ENCODE measurements at places on chromosomes 12 and 14.

GRCh38 chr12:122265886-122266229, 436 bp downstream of the VPS33A start:
- no peak for DNase-seq

DNA sequence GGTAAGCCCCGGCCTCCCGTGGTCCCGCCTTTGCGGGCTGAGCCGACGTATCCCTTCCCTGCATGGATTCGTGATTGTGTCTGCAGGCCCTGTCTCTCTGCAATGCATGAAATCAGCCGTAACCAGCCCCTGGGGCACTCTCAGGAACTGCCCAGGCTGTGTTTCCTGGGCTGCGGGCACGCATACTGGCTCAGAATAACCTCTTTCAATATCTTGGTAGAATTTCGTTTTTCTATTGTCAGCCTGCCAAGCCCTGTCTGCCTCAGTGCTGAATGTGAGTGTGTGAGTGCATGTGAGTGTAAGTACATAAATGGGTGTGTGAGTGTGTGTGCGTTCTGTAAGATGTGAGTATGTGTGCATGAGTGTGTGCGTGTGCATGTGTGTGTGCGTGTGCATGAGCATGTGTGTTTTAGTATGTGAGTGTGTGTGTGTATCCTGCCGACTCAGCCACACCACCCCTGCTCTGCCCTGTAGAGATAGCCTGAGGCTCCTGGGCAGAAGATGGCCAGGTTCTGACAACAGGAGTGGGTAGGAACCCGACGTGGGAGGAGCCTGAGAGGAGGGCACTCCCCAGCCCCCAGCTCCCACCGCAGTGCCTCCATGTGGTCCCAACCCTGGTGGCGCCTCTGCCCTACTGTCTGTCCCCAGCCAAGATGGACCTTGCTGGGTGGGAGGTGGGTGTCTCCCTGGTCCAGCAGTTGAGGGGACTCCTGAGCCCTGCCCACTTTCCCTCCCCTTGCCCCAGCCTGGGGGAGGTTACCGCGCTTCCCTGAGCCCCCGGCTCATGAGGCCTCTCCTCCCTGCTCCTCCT, 268.8 kb downstream of the ADGRD1 start:
- no peak for DNase-seq

DNA sequence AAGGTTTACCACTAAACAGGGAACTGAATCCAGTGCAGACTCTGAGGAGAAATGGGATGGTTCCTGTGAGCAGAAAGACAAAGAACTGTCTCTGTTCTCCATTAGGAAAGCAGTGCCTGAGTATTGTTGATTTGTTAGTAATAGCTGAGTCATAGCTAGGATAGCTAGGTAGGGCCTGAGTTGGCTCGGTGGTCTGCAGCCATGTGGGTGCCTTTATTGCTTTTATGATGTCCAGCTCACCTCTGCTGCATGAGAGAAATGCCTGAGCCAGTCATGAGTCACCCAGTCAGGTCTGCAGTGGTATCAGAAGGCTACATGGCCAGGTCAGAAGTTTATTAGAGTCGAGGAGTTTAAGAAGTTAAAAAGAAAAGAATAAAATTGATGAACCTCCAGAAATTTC, 24.2 kb downstream of the TRHDE start:
- peak; percentile 75 for DNase-seq

GRCh38 chr14:104895786-104896661, 28.7 kb upstream of the PLD4 start:
- DNase-seq = no peak

- no peak for DNase-seq
Observed at GRCh38 chr12:55428331-55429243, 2.5 kb downstream of the OR6C76 start.

DNA sequence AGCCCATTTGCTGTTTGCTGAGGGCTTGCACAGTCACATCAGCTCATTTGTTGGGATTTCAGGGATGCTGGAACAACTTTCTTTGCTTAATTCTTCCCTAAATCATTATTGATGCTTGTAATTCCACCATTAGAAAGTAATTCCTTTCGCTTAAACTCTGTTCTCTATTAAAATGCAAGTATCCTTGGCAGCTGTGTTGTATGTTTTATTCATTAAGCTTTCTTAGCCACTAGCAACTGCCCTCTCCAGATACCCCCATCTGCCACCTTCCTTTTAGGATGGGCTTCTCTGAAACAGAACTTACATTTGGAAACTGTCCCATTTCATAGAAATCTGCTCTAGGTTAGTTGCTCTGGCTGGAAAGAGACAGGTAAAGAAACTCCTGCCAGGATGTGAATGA, 43.7 kb downstream of the ADCK1 start:
- DNase-seq = no peak

DNA sequence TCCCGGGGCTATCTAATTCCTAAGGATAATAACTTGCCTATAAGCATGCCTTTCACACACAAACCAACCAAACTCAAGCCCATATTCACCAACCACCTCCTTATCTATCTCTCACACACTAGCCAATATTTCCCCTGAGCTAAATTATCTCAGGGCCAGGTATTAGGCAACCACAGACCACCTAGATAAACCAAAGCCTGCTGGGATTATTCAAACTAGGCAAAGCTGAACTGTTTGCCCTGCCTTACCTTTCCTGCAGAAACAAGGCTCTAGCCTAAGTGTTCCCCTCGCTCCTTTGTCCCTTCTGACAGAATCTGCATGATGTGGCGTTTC, 114.7 kb upstream of the EEA1 start:
- DNase-seq = no peak

DNA sequence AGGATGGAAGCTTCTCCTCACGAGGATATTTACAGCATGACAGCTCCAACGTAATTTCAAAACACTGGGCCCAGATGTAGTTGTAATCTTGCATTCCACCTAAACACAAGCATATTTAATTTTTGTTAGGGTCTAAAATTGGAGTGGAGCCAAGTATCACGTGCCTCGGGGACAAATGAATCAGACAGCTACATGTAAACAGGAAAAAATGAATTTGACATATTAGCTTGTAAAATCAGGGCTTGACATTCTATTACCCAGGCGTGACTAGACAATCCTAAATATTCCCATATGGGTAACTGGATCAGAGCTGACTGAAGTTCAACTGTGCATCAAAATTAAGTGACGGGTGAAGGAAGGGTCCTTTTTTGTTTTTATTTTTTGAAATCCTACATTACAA, 59.0 kb downstream of the MDM2 start:
- DNase-seq = peak; percentile 10

GRCh38 chr14:64580467-64580866, 30.7 kb downstream of the PPP1R36 start:
- DNase-seq = no peak

- DNase-seq = peak; percentile 46
Observed at GRCh38 chr12:56206452-56207166, 15.1 kb downstream of the RNF41 start.

GRCh38 chr14:65469903-65470302, 57.4 kb downstream of the FUT8 start:
- DNase-seq = no peak

DNA sequence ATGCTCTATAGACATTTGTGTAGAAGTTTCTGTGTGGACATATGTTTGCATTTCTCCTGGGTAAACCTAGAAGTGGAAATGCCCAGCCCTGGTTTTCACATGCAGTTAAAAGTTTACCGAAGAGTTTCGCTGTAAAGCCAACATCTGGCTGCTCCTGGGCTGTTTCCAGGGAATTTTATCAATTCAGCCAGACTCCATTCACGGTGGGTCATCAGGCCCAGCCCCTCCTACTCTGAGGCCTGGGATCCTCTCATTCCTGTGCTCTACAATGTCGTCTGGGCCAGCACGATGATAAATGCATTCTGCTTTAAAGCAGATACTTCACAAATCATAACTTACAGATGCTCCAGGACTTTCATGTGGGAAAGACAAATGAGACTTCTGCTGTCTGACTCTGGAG, 7.1 kb downstream of the NUAK1 start:
- peak; percentile 79 for DNase-seq

GRCh38 chr14:65228436-65228835, 126.1 kb upstream of the MAX start:
- no peak for DNase-seq

GRCh38 chr12:58701536-58701935, 218.8 kb downstream of the LRIG3 start:
- DNase-seq = no peak

- DNase-seq = no peak
Observed at GRCh38 chr12:31466768-31467167, 124.2 kb downstream of the DENND5B start.

- DNase-seq = no peak
Observed at GRCh38 chr14:45728434-45729225, 475.6 kb upstream of the MIS18BP1 start.

DNA sequence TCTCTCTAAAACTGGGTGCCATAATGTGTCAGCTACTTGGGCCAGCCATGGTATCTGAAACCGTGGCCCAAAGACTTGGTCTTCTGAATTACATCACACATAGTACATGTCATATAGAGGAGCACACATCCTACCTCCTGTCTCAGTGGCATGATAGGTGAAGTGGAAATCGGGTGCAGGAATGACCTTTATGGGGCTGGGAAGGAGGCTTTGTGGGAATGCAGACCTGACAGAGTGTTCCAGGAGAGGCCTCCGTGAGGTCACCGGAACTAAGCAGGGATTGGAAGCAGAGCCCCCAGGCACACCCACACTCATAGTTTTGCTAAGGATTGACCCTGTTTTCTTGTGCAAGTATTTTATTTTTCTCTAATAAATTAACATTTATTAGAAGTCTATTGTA, 82.6 kb downstream of the NTF3 start:
- no peak for DNase-seq

GRCh38 chr12:57182918-57183575, 33.5 kb upstream of the NXPH4 start:
- peak; percentile 57 for DNase-seq

GRCh38 chr12:95994476-95994875, 1.7 kb downstream of the HAL start:
- DNase-seq = no peak

- no peak for DNase-seq
Observed at GRCh38 chr12:76375470-76375869, 27.3 kb upstream of the BBS10 start.

DNA sequence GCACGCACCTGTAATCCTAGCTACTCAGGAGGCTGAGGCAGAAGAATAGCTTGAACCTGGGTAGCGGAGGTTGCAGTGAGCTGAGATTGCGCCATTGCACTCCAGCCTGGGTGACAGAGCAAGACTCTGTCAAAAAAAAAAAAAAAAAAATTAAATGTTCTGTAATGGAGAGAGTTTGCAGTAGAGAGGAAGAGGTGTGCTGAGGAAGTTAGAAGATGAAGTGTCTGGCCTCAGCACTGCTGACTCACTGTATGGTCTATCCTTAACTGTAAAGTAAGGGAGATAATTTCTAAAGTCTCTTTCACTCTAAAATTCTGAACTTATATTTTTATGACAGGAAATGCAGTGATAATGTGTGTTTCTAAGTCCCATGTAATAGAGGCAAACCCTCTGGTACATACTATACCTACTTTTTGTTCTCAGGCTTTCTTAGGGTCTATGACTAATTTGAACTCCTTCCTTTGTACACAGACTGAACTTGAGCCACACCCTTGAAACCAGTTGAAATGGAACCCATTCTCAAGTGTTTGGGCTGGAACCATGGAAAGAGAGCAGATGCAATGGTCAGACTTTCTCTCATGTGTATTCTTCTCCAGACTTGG, 278.1 kb upstream of the FAR2 start:
- no peak for DNase-seq

DNA sequence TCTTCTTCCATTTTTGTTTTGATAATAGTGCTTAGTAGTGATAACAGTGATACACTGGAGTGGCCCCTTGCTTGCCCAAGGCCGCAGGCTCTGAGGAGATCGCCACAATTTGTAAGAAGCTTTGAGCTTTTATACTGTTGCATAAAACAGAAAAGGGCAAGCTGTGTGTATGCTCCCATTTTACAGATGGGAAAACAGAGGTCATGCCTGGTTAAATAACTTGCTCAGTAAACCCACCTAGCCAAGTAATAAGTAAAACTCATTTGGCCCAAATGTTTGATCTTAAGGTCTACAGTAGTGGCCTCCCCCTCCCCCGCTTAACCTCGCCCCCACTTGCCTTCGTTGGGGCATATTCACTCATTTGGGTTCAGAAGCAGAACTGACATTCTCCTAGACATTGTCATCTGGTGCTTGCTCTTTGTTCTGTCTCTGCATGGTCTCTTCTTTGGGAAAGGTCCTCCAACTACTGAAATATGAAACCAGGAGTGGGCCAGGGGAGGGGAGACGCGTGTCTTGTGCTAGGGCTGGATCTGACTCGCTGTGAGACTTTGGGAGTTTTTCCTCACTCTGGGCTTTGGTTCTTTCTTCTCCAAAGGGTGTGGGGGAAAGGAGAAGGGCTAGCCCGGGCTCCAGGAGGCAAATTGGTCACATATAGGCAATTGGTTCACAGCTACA, 88.1 kb downstream of the PAPOLA start:
- no peak for DNase-seq

DNA sequence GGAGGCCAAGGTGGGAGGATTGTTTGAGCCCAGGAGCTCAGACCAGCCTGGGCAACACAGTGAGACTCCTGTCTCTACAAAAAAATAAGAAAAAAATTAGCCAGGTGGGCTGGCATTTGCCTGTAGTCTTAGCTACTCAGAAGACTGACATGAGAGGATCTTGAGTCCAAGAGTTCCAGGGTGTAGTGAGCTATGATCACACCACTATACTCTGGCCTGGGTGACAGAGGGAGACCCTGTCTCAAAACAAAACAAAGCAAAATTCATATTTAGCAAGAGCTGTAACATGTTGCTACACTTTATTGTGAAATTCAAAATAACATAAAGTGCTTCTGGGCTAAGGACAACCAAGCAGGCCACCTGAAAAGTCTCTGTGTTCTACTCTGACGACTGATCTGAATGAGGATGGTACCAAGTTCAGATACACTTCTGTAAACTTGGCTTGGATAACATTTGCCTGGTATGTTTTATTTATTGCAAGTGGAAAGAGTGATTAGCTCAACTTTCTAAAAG, 11.6 kb upstream of the STRN3 start:
- no peak for DNase-seq

DNA sequence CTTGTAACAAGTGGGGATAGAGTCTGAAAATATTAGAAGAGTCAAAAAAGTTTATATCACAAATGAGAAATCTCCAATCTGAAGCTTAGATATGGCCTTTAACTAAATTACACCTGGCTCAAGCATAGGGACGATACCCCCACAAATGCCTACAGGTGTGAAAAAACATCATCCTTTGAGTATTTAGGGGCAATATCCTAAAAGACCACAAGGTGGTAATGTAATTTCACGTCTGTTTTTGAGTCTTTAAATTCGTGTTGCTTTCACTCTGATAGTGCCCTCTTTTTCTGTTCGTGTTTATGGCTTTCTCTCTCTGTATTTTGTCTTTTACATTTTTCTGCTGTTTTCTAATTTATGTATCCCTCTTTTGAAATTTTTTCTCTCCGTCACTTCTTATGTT, 84.3 kb downstream of the ETNK1 start:
- DNase-seq = peak; percentile 10

- peak; percentile 80 for DNase-seq
Observed at GRCh38 chr12:80187660-80188090, 88.3 kb downstream of the OTOGL start.

- peak; percentile 80 for DNase-seq
Observed at GRCh38 chr12:131783915-131784541, 44.2 kb upstream of the MMP17 start.

- DNase-seq = no peak
Observed at GRCh38 chr14:104120281-104120741, 18.1 kb upstream of the KIF26A start.

GRCh38 chr12:51421266-51421884, 3.3 kb upstream of the SLC4A8 start:
- DNase-seq = peak; percentile 63

- no peak for DNase-seq
Observed at GRCh38 chr14:22095860-22096513, 422.4 kb upstream of the OR4E1 start.
